ENCODE measurements at places on chromosomes 4 and X.

GRCh38 chr4:3666263-3666662, 99.9 kb upstream of the ADRA2C start:
- no peak for DNase-seq

DNA sequence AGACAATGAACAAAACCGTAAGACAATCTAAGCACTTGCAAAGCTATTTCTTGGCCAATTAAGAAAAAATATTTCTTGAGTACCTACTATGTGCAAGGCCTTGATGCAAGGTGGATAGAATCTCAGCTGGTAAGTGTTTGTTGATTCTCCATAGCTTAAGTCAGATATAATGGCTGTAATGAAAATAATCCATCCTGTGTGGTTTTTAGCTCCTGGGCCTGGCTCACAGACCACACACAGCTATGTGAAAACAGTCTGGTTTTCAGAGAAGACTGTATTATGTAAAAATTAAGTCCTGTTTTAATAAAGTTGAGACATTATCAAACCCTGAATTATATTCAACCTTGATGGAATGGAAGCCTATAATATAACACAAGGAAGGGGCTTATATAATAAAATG, 7.8 kb upstream of the DDIT4L start:
- no peak for DNase-seq

DNA sequence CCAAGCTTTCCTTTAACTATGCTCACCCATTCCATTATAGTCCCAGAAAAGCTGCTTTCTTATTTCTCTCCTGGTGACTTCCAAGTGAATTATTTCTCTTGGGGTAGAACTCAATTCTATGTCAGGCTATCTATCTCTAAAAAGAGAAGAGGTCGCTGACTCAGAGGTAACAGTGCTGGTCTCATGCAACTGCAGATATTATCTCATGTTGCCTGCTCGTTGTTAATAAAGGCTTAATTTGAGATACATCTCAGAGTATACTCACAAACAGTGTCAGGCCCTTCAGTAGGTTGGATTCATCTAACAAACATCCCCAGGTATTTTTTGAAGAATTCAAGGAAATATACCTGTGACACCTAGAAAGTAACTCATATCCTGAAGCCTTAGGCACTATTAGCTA, 2.7 kb downstream of the TMEM154 start:
- no peak for DNase-seq

DNA sequence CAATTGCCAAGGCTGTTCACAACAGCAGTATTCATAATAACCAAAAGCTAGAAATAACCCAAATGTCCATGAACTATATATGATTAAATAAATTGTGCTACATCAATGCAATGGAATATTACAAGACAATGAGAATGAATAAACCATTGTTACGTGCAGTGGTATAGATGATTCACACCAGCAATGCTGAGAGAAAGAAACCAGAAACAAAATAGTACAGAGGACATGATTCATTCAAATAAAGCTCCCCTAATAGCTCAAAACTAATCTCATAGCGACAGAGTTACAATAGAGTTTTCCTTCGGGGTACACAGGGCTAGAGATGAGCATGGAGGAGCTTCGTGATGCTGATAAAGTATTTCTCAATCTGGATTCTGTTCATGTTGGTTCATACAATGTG, 148.1 kb upstream of the SPANXN1 start:
- no peak for DNase-seq

DNA sequence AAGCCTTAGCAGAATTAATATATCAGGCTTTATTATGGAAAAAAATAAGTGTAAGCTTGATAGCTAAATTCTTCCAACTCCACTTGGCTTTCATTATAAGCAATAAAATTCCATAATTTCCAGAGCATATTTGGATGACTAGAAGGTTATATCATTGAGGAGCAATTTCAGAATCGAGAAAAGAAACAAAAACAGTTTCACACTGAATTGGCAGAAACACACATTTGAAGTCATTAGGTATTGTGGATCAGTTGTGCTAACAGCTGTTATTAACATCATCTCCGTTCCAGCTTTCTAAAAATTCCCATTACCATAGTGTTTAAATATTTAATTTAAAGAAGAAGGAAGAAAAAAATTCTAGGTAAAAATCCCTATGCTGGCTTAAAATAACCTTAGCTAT, 92.6 kb downstream of the ANTXR2 start:
- no peak for DNase-seq

DNA sequence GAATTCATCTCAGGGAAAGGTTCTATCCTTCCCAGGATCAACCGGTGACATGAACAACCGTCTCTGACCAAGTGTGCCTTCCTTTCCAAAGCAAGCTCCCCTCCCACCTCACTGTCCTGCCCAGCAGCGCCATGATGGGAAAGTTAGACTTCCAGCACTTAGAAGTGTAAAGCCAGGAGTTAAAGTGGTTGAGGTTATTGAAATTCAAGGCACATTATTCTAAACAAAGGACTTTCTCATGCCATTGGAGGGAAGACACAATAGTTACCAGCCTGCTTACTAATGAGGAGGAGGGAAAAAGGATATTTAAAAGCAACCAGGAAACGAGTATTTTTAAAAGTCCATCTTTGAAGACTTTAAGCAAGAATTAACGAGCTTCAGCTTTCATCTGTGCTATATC, 96.8 kb downstream of the NSUN7 start:
- DNase-seq = no peak

- DNase-seq = no peak
Observed at GRCh38 chr4:41095973-41096372, 118.4 kb downstream of the APBB2 start.

- no peak for DNase-seq
Observed at GRCh38 chrX:24860140-24860539, 155.6 kb downstream of the ARX start.

GRCh38 chr4:88382621-88383020, 4.0 kb downstream of the HERC6 start:
- DNase-seq = no peak

- DNase-seq = no peak
Observed at GRCh38 chr4:152458801-152459302, 77.0 kb downstream of the FBXW7 start.

DNA sequence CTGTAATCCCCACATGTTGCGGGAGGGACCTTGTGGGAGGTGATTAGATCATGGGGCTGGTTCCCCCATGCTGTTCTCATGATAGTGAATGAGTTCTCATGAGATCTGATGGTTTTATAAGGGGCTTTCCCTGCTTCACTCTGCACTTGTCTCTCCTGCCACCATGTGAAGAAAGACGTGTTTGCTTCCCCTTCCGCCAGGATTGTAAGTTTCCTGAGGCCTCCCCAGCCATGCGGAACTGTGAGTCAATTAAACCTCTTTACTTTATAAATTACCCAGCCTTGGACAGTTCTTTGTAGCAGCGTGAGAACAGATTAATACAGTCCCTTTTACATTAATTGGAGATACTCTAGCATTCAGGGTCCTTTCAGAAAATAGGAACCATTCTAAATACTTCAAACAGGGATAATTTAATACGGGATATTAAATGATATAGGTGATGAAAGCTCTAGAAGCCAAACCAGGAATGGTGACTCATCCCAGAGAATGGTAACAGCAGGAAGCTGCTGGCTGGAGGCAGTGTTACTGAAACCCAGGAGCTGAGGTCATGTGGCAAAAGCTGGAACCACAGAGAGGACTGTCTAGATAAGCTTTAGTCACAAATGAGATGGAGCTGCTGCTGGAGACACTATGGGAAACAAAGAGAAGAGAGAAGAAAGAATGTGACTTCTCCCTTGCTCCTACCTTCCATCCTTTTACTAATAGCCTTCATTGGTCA, 57.3 kb downstream of the GSTCD start:
- no peak for DNase-seq

- no peak for DNase-seq
Observed at GRCh38 chr4:2270341-2271165, 8.6 kb upstream of the MXD4 start.

GRCh38 chr4:153987291-153987690, 198.4 kb upstream of the SFRP2 start:
- DNase-seq = no peak

DNA sequence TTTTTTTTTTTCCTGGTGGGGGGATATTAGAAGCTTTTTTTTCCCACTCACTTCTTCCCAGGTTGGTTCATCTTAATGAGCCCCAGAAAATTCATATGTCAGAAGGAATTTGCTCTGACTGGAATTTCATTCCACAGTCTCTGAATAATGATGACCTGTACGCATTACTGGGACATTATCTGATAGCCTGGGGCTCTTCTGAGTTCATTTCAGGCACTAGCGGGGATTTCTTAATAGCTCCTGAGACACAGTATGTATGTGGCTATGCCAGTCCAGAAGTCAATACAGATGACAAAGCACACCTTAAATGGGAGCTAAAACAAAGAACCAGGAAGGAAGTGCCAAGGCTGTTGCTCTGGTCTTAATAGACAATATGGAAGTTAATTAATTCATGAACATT, 295.2 kb upstream of the IGFBP7 start:
- DNase-seq = no peak

DNA sequence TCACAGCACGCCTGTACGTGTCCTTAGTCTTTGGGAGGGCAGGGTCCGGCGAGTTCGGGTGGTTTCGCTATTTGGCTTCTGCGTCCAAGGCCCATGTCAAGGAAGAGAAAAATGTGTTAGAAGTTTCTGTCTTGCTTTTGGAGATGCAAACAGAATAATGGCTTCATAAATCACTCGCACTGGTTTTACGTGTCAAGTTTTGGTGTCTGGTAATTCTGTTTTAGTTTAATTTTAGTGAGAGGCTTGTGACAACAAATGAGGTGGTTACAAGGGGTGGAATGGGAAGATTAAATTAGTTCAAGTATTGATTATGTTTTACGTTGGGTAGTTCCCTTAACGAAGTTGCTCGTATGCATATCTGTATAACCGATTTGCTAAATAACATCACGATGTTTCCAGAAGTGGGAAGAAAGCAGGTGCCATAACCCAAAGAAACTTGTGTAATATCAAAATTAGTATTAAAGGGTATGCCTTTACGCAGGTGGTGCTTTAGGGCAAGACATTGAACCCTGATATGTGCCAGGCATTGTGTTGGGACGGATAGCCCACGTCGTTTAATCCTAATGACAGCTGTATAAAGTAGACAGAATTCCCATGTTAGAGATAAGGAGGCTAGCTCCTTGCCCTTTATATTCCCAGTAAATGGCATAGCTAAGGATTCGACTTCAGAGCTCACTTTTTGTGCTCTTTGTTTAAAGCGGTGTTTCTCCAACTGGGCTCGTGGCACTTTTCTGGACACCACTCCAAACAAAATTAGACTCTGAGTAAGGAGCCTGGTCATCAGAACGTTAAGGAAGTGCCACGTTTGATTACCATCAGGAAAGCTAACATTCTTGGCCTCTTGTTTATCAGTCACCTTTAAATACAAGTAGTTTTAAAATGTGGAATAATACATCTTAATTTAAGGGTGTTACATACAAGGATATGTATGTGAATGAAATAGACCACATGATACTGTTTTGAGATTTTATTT, 843 bp downstream of the RPL34 start:
- no peak for DNase-seq

DNA sequence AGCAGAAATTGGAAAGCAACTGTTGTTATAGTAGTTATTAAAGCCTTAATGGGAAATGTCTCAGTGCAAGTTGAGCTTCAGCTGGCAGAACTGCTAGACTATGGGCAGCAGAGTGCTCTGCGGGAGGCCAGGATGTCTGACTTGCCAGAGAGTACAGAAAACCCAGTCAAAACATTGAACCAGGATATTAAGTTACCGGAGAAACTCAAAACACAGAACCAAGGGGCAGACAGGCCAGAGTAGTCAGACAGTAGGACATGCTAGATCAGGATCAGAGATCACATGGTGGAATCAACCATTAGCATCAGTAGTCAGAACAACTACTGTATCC, 72.9 kb upstream of the TNIP3 start:
- DNase-seq = no peak

- DNase-seq = no peak
Observed at GRCh38 chr4:147034372-147034771, 88.7 kb upstream of the TTC29 start.

DNA sequence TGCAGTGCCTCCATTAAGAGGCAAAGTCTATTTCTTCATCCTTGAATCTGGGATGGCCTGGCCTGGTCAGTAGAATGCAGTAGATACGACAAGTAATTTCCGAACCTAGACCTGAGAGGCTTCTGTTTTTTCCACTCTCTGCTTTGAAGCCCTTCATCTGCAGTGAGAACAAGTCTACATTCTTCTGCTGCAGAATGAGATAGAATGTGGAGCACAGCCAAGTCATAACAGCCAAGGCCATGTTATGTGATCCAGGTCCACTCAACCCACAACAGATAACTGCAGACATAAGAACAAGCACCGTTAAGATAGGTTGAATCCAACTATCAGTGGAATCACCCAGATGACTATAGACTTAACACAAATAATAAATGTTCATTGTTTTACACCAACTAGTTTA, 1297.7 kb downstream of the C4orf33 start:
- DNase-seq = no peak

DNA sequence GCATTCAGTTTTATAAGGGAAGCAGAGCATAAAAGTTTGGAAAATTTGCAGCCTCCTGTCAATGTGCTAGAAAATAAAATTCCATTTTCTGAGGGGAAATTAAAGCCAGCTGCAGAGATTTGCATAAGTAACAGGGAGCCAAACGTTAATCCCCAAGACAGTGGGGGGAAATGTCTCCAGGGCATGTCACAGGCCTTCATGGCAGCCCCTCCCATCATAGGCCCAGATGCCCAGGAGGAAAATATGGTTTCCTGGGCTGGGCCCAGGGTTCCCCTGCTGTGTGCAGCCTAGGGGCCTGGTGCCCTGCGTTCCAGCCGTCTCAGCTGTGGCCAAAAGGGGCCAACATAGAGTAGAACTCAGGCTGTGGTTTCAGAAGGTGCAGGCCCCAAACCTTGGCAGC, 9.3 kb downstream of the RNF4 start:
- DNase-seq = no peak

DNA sequence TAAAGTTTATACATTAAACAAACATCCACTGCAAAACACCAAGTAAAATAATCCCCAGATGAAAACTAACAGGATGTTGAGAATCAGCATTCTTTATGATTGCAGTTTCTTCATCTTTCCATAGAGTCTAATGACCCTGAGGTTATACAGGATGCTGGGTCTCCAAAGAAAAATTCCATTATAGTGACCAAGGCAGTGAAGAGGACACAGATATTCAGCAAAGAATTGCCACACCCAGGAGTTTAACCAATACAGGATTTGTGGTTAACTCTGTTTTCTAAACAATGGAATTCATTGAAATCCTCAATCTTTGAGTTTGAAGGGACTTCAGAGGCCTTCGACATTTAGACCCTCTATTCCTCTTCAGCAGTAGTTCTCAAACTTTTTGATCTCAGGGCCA, 76.2 kb upstream of the ESX1 start:
- no peak for DNase-seq

DNA sequence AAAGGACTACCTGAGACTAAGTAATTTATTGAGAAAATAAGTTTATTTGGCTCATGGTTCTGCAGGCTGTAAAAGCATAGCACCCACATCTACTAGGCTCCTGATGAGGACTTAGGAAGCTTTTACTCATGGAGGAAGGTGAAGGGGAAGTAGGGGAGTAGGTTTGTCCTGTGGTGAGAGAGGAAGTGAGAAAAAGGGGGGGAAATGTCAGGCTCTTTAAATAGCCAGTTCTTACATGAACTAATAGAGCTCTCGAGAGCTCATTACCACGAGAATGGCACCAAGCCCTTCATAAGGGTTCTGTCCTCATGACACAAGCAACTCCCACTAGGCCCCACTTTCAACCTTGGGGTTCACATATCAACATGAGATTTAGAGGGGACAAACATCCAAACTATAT, 125.5 kb upstream of the NRK start:
- no peak for DNase-seq
